ENCODE measurements at places on chromosomes 6 and 20. TPM values are rescaled to one million over a fixed set of nuclear protein-coding genes. Genes with fewer than 3 reads are reported as not detected.
A peak's percentile ranks its signal among the peaks of the same experiment; 100 is the strongest.

- no peak for DNase-seq
These were observed 32.2 kb downstream of the COX4I2 start for GRCh38 chr20:31669876-31670275.

Gene MAS1
- not detected for total RNA-seq

DNA sequence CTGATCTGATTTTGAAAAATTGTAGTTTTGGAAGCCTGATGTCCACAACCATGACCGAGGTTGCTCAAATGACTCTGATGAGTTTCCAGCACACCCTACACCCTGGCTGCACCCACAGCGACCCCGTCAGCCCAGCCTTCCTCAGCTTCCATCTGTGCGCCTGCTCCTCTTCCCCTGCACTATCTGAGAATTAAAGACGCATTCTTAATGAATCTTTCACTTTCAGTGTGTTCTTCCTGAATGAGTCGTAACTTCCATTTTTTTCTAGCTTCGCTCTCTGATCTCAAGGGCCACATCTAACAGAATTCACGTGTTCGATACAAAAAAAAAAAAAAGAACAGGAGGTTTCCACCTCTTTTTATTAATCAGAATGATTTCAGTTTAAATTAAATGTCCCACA is 21.3 kb upstream of the RREB1 start:
- peak; percentile 81 for DNase-seq

DNA sequence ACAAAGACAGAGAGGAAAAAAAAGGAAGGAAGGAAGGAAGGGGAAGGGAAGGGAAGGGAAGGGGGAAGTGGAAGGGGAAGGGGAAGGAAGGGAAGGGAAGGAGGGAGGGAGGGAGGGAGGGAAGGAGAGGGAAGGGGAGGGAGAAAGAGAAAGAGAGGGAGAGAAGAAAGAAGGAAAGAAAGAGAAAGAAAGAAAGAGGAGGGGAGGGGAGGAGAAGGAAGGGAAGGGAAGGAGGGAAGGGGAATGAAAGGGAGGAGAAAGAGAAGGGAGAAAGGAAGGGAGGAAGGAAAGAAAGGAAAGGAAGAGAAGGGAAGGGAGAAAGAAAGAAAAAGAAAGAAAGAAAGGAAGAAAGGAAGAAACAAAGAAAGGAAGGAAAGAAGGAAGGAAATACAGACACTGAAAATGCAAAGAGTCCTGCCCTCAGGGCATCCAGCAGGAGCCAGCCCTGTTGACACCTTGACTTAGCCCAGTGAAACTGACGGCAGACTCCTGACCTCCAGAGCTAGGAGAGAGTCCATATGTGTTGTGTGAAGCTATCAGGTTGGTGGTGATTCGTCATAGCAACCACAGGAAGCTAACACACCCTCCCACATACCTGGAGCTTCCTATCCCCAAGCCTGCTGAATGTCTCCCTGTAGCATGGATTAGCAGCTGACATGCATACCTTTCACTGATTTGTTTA is 58.7 kb upstream of the SULF2 start:
- no peak for DNase-seq

- peak; percentile 74 for DNase-seq
These were observed 999 bp upstream of the EHMT2 start for GRCh38 chr6:31898383-31899011.

DNA sequence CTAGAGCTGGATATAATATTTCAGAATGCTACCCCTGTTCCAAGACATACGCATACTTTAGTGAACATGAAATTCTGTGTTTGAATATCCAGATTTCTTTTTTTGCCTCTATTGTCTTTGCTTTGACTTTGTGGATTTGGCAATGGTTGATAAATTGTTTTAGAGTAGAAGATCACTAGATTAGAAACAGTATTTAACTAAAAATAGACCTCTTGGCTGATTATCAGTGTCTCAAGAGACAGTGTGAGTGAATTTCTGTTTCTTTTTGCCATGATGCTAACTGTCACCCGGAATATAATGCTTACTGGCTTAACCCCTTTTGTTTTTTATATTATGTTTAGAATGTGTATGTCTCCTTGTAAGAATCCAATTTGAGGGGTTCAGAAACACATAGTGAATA is 102.5 kb downstream of the PLCB1 start:
- no peak for DNase-seq

GRCh38 chr6:42141603-42142117 is 760 bp downstream of the C6orf132 start:
- DNase-seq: no peak

- peak; percentile 91 for DNase-seq
These were observed at the start of gene ULBP3 for GRCh38 chr6:150068720-150069648. TSS of gene ULBP3 (minus strand) at chr6:150069121. CDS start at chr6:150069066, 55 bp downstream.

Gene CLDN20
- total RNA-seq: not detected

Gene LIME1
- total RNA-seq: 27.4 TPM

Gene SYNDIG1
- total RNA-seq: 1.0 TPM

Gene HAO1
- total RNA-seq: not detected

DNA sequence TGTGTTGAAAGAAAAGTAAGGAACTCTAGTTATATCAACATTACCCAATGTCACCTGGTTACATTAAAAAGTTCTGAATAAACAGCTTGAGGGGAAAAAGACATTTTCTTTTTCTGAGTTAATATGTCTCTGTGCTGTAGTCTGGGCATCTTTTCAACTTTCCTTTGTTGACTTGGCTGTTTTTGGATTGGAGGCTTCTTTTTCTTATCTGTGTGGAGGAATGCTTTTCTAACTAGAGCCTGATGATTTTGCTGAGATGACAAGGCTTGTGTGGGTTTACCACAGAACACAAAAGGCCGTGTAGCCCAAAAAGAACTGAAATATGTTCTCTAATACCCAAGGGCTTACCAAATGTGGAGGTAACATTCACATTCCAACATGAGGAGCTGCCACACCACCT is 161.8 kb downstream of the KCNQ5 start:
- no peak for DNase-seq

GRCh38 chr6:134510920-134511319 is 193.0 kb upstream of the SGK1 start:
- DNase-seq: no peak

- no peak for DNase-seq
These were observed 5.2 kb upstream of the IL17A start for GRCh38 chr6:52180787-52181558.

- DNase-seq: no peak
These were observed 127.6 kb upstream of the TFAP2D start for GRCh38 chr6:50585441-50586330.

GRCh38 chr20:22762576-22763256 is 178.3 kb upstream of the FOXA2 start:
- no peak for DNase-seq

Gene DEFB123
- not detected for total RNA-seq

Gene PPIL6
- 0.91 TPM for total RNA-seq

DNA sequence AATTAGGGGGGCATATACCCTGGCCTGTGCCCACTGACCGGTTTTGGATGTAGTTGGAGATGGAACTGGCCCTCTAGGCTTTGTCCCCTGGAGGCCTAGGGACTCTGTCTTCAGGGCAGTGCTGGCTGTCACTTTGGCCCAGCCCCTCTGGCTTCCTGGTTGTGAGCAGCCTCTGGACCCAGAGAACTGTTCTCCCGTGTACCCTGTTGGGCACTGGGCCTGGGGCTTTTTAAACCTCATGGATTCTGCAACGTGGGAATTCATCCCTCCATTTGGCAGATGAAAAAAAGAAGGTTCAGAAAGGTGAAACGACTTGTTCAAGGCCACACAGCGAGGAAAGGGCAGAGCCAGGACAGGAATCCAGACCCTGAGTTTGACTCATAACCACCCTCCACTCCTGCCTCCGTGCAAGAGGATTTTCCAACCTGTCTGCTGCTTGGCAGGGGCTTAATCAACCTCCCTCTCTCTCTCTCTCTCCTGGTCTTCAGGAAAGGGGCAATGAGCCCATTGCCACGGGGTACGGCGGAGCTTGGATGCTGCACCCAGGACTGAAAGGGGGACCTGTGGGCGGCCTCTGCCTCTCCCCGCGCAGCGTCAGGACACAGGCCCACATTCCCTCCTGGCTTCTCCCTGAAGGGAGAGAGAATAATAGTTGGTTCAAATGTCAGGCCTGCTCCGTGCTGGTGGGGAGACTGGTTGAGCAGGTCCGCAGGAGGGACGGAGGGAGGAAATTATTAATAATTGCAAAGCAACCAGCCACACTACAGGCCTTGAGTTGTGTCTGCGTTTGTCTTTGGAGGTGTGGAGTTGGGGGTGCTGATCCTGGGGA is 56.0 kb downstream of the CEBPB start:
- DNase-seq: no peak

Gene TJAP1
- 37.7 TPM for total RNA-seq

DNA sequence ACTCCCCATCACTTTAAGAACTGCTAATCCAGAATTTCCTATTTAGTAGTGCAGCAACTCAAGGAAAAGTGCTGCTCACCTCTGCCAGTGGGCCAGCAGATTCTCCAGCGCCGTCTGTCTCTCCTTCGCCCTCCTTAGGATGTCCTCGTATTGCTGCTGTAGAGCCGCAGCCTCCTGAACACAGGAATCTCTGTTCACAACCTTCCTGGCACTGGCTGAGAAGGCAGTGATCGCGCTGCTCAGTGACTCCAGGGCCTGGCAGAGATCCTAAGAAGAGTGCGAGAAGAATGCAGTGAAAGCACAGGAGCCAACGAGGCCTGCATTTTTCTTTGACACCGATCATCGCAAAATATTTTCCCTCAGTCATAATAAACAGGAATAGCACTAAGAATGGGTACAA is 209.0 kb downstream of the SYNE1 start:
- DNase-seq: no peak

Gene ZC3H12D
- 28.0 TPM for total RNA-seq

- no peak for DNase-seq
These were observed 85.6 kb downstream of the BFSP1 start for GRCh38 chr20:17445543-17445942.

- DNase-seq: no peak
These were observed 136.1 kb downstream of the EYA4 start for GRCh38 chr6:133377219-133377618.

Gene LTB
- total RNA-seq: 130 TPM

DNA sequence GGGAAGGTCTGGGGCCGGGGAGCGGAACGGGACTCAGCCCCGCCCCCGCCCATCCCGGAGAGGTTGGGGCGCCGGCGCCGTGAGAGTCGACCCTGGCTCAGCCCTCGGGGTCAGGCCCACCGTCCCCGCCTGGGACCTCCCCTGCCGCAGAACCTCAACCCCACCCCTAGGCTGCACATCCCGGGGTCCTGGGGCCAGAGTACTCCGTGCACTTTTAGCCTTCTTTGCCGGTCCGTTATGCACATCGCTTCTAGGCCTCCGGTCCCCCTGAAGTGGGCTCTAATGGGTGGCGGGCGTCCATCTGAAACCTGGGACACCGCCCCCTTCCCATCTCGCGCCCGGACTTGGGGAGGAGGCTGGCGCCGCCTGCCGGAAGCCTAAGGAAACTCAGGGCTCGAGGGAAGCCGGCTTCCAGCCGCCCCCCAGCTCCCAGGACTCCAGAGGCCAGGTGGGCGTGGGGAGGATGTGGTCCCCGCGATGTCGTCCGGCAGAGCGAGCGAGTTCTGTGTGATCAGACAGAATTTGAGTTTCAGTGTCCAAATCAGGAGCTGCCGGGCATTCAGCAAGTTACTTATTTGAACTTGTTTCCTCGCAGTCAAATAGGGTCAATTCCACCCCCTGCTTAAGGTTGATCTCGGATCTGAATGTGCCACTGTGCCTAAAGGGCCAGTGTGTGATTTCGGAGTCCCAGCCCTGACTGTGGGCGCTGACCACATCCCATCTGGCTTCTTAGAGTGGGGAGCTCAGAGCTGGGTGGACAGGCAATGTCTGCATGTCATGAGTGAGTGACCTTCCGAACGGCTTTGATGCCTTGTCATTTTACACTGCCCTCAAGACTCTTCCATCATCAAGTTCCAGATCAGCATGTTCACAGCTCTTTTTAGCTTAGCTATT is 47.6 kb downstream of the CPXM1 start:
- peak; percentile 83 for DNase-seq

GRCh38 chr6:20028562-20028961 is 183.7 kb downstream of the MBOAT1 start:
- no peak for DNase-seq

Gene POM121L2
- total RNA-seq: not detected

DNA sequence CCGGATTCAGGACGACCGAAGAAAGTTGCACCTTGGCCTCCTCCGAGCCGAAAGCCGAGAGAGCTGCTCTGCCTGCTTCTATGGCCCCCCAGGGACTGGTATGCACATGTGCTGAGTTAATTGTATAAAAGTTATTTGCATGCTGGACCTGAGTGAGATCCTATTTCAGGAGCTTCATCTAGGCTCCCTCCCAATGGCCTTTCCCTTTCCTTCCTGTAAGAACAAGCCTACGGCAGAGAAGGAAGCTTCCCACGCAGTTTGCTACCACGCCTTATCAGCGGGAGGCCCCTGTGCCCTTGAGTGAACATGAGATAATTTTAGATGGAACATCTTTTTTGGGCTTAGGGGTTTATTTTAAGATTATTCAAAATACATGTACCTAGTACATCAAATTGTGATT is 65.9 kb downstream of the RIN2 start:
- DNase-seq: no peak

Gene NSFL1C
- 64.9 TPM for total RNA-seq

- DNase-seq: peak; percentile 86
These were observed 12.8 kb downstream of the RBCK1 start for GRCh38 chr20:420721-421574.

DNA sequence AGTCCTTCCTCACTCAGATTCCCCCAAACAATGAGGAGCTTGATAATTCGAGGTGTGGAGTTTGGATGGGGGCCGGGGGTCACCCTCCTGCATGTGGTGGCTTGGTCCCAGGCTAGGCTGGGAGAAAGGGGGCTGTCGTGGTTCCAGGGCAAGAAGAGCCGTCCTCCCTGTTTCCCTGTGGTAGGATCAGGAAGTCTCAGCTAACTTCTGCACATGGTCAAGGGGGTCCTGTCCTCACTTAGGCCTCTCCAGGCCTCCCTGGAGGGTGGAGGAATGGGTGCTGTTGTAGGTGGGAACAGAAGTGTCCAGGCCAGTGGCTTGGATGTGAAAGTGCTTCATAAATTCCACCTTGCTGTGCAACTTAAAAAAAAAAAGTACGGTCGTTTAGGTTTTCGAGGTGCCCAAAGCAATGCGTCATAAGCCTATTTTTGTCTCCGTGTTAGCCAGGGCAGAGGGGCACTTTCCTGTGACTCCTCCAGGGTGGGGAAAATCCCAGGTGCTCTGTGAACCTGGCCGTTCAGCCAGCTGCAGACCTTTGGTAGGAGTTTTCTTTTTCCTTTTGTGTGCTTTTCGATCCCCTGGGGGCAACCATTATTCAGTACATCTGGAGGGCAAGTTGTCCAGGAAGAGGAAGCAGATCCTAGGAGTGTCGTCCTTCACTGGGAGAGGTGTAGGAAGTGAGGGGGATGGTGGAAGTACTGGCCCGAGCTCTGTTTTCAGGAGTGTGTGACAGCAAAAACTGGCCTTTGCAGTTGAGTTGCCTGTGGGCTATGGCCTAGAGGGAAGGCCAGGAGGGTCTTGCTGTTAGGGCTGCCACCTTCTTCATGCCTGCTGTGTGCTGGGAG is 9.6 kb downstream of the IGF2R start:
- no peak for DNase-seq

GRCh38 chr6:108806171-108806570 is 42.1 kb upstream of the ARMC2 start:
- DNase-seq: no peak

Gene HRH3
- not detected for total RNA-seq

GRCh38 chr6:22322103-22323030 is 25.5 kb upstream of the PRL start:
- no peak for DNase-seq

GRCh38 chr6:54935739-54936138 is 89.2 kb downstream of the FAM83B start:
- DNase-seq: no peak

Measured in spleen (tissue), 13 donors.